Activated T-helper 17 cell treated with anti-CD3 and anti-CD28 coated beads, Interleukin-2, amount 50 U/mL, for 72 hours (primary cell): ENCODE measurements at places on chromosomes 6 and 20.

GRCh38 chr6:68279793-68280557, 355.1 kb upstream of the ADGRB3 start:
- H3K27me3 ChIP-seq = no peaks in the 10 kb centered on the region
- no peaks in the 10 kb centered on the region for H3K36me3 ChIP-seq
- H3K4me1 ChIP-seq = no peaks in the 10 kb centered on the region
- no peak for ATAC-seq

GRCh38 chr6:168950858-168951214, 302.8 kb downstream of the THBS2 start:
- no peaks in the 10 kb centered on the region for H3K4me1 ChIP-seq
- H3K27me3 ChIP-seq = peaks cover 20% of the 10 kb centered on the region
- H3K36me3 ChIP-seq = no peaks in the 10 kb centered on the region
- H3K27ac ChIP-seq = no peak overlapping the region
- no peak overlapping the region for H3K4me3 ChIP-seq

DNA sequence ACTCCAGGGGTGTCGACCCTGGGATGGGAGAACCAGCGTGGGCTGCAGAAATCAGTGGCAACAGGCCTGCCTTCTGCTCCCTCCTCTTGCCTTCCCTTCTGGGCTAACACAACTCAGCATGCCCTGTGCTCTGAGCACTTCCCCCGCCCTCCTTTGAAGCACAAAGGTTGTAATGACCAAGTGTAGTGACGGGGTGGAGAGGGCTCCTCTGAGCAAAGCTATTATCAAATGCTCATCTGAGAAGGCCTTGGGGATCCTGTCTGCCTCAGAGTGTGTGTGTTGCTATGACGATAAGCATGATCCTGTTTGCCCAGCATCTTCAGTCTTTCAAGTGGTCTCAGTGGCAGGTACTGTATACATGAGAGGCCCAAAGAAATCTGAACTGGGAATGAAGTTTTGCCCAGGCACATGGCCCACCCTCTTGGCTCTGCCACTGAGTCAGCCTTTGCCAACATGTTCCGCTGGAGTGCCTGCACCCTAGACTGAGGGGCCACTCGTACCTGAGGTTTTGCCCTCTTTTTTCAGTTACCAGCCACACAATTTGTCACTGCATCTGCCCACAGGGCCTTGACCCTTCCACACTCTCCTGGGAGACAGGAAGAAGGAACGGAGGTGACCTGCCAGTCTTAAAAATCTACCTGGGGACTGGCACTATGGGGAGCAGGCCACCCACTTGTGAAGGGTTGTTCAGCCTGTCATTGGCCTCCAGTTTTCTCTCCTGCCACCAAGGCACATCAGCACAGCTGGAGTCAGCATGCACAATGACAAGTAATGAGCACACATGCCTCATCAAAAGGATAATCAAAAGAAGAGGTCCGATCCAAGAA, 74.5 kb downstream of the GFOD1 start:
- H3K4me3 ChIP-seq = no peak overlapping the region
- no peaks in the 10 kb centered on the region for H3K36me3 ChIP-seq
- H3K27ac ChIP-seq = no peak overlapping the region

DNA sequence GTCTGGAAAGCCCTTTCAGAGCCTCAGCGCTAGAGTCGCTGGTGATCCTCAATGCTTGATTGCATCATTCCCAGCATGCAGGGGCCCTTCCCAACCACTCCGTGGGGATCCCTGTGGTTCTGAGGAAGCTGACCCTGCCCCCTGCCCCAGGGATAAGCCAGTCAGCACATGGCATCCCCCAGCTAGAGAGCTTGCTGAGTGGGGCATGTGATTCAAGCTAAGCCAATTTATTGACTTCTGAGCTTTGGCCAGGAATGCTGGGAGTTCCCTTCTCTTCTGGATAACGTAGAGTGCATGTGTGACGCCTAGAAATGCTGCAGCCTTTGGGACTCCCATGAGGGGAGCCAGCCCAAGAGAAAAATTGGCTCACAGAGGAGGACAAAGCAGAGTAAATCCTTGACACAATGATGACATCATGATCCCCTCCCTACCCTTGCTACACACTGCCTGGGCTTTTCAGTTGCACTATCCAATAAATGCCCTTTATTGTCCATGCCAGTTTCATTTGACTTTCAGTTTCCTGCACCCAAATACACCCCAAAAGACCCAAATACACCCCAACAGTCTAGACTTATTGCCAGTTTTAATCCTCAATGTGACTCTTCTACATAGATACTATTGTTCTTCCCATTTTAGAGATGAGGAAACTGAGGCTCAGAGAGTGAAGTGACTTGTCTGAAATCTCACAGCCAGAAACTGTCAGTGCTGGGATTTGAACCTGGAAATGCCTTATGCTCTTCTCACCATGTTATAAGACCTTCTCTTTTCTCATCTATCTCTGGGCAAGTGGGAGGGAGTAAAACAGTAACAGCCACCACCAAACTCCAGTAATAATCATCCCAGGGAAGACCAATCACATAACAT, 34.3 kb downstream of the KCNB1 start:
- H3K36me3 ChIP-seq = no peaks in the 10 kb centered on the region
- ATAC-seq = no peak
- no peak overlapping the region for H3K27ac ChIP-seq
- H3K27me3 ChIP-seq = peaks cover 49% of the 10 kb centered on the region
- peaks cover 4% of the 10 kb centered on the region for H3K4me1 ChIP-seq

- H3K36me3 ChIP-seq = no peaks in the 10 kb centered on the region
- no peaks in the 10 kb centered on the region for H3K4me1 ChIP-seq
- ATAC-seq = no peak
- peaks cover 57% of the 10 kb centered on the region for H3K27me3 ChIP-seq
- H3K4me3 ChIP-seq = no peak overlapping the region
Measured at GRCh38 chr20:21527908-21528307, 14.0 kb upstream of the NKX2-2 start.

GRCh38 chr6:45072673-45073072, 255.5 kb upstream of the RUNX2 start:
- H3K4me3 ChIP-seq = no peak overlapping the region
- no peak overlapping the region for H3K27ac ChIP-seq
- no peaks in the 10 kb centered on the region for H3K36me3 ChIP-seq
- no peak for ATAC-seq
- H3K4me1 ChIP-seq = peaks cover 4% of the 10 kb centered on the region

GRCh38 chr6:53284901-53285300, 63.8 kb downstream of the ELOVL5 start:
- peaks cover 92% of the 10 kb centered on the region for H3K36me3 ChIP-seq
- peaks cover 31% of the 10 kb centered on the region for H3K4me1 ChIP-seq
- H3K27me3 ChIP-seq = no peaks in the 10 kb centered on the region
- peak; percentile 80 for ATAC-seq
